ENCODE measurements at places on chromosomes 12 and 14. TPM values are rescaled to one million over a fixed set of nuclear protein-coding genes. Genes with fewer than 3 reads are reported as not detected.

DNA sequence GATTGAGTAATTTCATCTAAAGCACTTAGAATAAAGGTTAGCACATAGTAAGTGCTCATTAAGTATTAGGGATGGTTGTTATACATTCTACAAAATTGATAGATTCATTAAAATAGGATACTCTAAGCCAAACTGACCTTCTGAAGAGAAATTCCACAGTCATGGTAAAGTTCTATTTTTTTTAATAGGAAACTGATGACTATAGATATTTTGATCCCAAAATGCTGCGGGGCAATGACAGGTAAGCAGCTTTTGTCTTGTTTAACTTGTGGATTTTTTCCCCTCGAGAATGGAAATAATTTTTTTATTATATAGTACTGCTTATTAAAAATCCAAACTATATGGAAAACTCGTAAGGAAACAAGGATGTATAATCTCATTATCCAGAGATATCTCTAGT lies 97.0 kb downstream of the SCFD1 start:
- DNase-seq: no peak

DNA sequence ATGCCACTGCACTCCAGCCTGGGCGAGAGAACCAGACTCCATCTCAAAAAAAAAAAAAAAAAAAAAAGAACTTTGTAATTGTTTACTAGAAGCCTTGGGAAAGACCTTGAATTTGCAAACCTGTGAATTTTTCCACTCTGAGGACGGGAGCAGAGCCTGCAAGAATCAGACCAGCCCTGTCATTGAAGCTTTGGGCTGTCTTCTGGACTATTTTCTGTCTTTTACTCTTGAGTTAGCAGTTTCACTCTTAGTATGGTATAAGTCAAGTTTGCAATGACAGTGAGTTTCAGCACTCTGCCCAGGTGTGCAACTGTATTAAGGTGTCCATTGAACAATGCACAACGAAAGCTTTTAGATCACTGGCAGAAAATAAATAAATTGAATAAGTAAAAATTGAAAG lies 81.4 kb upstream of the KRAS start:
- DNase-seq: no peak

- no peak for DNase-seq
Observed at GRCh38 chr14:33668066-33668465, 282.8 kb downstream of the EGLN3 start.

GRCh38 chr12:64625243-64626077 lies 15.2 kb downstream of the RASSF3 start:
- DNase-seq: peak; percentile 52

GRCh38 chr12:130803702-130804101 lies 35.3 kb downstream of the STX2 start:
- DNase-seq: no peak

DNA sequence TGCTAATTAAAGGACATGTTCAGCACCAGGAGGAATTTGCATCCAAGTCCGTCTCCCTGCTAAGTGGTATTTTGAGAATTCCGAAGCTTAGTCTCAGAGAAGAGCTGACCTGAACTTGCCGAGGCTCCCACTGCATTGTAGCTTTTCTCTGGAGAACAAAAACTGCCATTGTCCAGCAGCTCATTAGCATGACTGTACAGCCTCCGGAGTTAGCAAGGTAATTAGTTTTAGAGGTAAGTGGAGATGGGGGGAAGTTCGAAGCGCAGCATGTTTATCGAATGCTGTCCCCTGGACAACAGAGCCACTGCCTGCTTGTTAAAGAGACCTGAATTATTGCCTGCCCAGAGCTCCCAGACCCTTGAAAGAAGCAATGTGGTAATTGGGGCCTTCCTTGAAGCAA lies 160.3 kb upstream of the PELI2 start:
- no peak for DNase-seq

- no peak for DNase-seq
Observed at GRCh38 chr14:32764131-32764530, 174.5 kb upstream of the NPAS3 start.

DNA sequence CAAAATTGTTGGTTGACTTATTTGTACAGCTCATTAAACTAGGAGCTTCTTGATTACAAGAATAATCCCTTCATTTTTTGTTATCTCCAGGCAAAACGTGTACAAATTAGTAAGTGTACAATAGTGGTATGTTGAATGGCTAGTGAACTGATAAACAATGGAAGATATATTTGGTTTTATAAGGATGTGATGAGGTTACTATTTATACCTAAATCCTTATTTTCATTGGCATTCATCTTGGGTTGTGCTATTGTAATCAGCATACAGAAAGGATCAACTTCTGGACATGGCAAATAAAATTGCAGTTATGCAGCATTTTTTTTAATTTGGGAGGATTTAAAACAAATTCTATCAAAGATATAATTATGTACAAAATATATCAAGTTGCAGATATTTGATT lies 199.4 kb upstream of the GZMB start:
- no peak for DNase-seq

- no peak for DNase-seq
Observed at GRCh38 chr12:84929501-84929900, 16.9 kb upstream of the SLC6A15 start.

- no peak for DNase-seq
Observed at GRCh38 chr12:89252284-89252683, 100.0 kb downstream of the DUSP6 start.

- DNase-seq: no peak
Observed at GRCh38 chr12:131943876-131944275, 5.9 kb upstream of the EP400 start.

DNA sequence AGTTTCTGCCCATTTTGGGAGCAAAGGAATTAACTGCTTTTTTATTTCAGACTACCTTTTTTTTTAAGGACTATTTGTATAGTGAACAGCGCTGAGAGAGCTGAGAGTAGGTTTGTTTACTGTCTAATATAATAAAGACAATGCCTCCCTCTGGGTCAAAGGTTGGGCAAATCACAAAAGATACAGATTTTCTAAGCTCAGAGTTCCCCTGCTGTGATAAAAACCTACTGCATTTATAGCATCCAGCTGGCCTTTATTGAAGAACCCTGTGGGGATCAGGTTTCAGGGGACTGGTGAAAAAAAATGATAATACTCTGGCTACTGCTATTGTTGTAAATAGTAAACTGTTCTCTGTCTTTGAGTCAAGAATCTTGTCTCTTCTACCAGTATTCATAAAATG lies 28.7 kb downstream of the CCDC59 start:
- no peak for DNase-seq

- DNase-seq: no peak
Observed at GRCh38 chr14:98966016-98966415, 306.0 kb downstream of the BCL11B start.

GRCh38 chr14:95959317-95959716 lies 79.8 kb upstream of the C14orf132 start:
- no peak for DNase-seq

DNA sequence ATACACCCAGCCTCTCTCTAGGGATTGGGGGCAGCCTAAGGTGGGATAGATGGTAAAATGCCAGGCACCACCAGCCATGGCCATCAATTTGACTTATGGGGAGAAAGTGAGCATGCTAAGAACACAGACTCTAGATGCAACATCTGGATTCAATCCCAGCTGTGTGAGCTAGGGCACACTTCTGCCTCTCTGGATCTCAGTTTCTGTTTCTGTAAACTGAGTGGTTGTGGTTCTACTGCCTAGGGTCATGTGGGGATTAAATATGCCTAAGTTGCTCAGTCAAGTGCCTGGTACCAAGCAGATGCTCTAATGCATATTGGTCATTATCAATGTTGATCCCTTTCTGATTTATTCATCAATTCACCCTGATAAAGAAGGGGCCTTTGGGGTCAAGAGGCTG lies 12.6 kb upstream of the OAS1 start:
- DNase-seq: no peak

DNA sequence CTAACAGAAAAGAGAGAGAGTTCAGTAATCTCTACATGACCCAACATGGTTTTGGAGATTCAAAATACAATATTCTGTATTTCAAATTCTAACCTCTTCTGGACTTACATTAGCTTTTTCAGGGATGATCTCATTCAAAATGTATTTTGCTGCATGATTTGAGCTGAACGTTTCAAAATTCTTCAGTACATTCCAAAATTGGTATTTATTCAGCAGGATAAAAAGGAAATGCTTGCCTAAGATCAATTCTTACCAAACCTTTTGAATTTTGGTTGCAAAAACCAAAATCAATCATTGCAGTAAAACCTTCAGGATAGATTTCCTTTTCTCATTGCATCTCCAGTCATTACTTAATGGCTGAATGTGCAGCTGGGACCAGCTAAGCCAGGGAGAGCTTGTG lies 1761.3 kb upstream of the SEL1L start:
- no peak for DNase-seq

GRCh38 chr14:71487449-71487848 lies 444.8 kb upstream of the RGS6 start:
- no peak for DNase-seq

DNA sequence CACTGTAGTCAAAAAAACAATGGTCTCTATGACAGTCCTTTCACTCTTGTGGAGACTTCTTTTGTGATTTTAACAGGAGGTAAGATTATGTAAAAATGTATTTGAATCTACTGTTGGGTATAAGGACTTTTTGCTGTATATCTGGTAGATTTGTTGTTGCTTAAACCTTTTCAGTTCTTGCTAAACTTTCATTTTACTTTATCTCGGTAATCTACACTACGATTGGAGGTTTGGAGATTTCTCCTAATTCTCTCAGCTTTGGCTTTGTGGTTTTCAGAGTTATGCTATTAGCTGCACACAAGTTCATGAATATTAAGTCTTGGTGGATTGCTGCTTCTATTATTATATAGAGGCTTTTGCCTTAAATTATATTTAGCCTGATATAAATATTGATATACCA lies 116.6 kb upstream of the HIF1A start:
- no peak for DNase-seq

DNA sequence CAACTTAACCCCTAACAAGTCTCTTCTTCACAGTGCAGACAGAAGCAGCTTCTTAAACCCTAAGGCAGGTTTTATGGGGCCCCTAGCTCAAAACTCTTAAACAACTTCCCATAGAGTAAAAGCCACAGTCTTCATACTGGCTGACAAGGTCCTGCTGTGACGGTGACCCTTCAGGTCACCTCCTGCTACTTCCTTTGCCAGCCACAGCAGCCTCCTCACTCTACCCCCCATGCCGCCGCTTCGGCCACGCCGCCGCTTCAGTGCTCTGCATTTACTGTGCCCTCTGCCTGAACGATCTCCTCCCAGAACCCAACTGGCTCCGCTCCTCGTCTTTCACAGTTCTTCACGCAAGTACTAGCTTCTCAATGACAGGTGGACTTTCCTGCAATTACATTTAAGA lies 45.5 kb downstream of the ACADS start:
- no peak for DNase-seq

The KLRK1 gene
- 0.49 TPM for polyA plus RNA-seq

The CEBPE gene
- polyA plus RNA-seq: 0.07 TPM

The TOMM20L gene
- not detected for polyA plus RNA-seq

The PRIMA1 gene
- 2.2 TPM for polyA plus RNA-seq

The LRIG3 gene
- polyA plus RNA-seq: 3.5 TPM

The ETFBKMT gene
- polyA plus RNA-seq: 1.7 TPM

The KRT75 gene
- polyA plus RNA-seq: not detected

All from heart right ventricle (tissue), 16 donors.